ENCODE measurements at places on chromosomes 6 and 20. TPM values are rescaled to one million over a fixed set of nuclear protein-coding genes. Genes with fewer than 3 reads are reported as not detected.

RBPJL gene
- total RNA-seq: not detected

RCAN2 gene
- not detected for total RNA-seq

NMBR gene
- total RNA-seq: not detected

NKX2-2 gene
- total RNA-seq: not detected

All from pericardium fibroblast (primary cell).